ENCODE measurements at places on chromosomes 12 and 14. TPM values are rescaled to one million over a fixed set of nuclear protein-coding genes. Genes with fewer than 3 reads are reported as not detected.
A peak's percentile ranks its signal among the peaks of the same experiment; 100 is the strongest.

- no peak for DNase-seq
These were observed 41.7 kb upstream of the RGS6 start for GRCh38 chr14:71890541-71890940.

DNA sequence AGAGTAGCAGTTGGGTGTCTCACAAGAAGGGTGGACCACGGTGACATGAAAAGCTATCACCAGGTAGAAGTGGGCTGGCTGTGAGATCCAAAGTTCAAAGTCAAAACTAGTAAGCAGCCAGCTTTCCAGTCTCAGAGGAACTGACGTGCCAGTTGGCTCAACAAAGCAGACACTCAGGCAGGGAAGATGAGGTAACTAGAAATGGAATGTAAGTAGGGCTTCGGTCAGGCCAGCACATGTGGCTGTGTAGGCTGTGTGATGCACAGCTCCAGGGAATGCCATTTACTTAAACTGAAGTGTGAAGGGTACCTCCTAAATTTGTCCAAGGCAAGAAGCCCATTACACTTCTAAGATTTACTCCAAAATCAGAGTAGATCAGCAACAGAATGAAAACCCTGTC is 43.6 kb downstream of the PTPRR start:
- peak; percentile 44 for DNase-seq

Gene FGF23
- 0.48 TPM for total RNA-seq

Gene FOXN4
- total RNA-seq, result 0.20 TPM

Gene CHURC1
- 50.0 TPM for total RNA-seq

Gene EXOC3L4
- 2.5 TPM for total RNA-seq

All from endodermal cell (in vitro differentiated cells).